ENCODE measurements at places on chromosomes 4 and X. TPM values are rescaled to one million over a fixed set of nuclear protein-coding genes. Genes with fewer than 3 reads are reported as not detected.

SYTL4 gene
- 8.8 TPM for total RNA-seq

CITED1 gene
- not detected for total RNA-seq

EIF4E gene
- total RNA-seq: 108 TPM

MAGEB10 gene
- not detected for total RNA-seq

SPANXN3 gene
- not detected for total RNA-seq

CHRNA9 gene
- not detected for total RNA-seq

IKBKG gene
- 26.8 TPM for total RNA-seq

CSAG1 gene
- not detected for total RNA-seq

VEGFC gene
- 30.4 TPM for total RNA-seq

CLIC2 gene
- total RNA-seq: 10.8 TPM

C4orf54 gene
- 0.10 TPM for total RNA-seq

GPRASP3 gene
- 3.9 TPM for total RNA-seq

HMGN5 gene
- total RNA-seq: 0.98 TPM

DGAT2L6 gene
- not detected for total RNA-seq

TMEM156 gene
- total RNA-seq: 3.3 TPM

PRKG2 gene
- total RNA-seq: under 0.01 TPM

TKTL1 gene
- not detected for total RNA-seq

GPR143 gene
- 5.3 TPM for total RNA-seq

PCDH18 gene
- 1.1 TPM for total RNA-seq

POU3F4 gene
- not detected for total RNA-seq

PPEF2 gene
- total RNA-seq: not detected

TEX11 gene
- total RNA-seq: not detected

ASMT gene
- total RNA-seq: not detected

DMD gene
- 4.7 TPM for total RNA-seq

LETM1 gene
- total RNA-seq: 100 TPM

PRAF2 gene
- total RNA-seq: 9.8 TPM

MAOB gene
- total RNA-seq: not detected

SOX3 gene
- not detected for total RNA-seq

SH3BP2 gene
- 61.7 TPM for total RNA-seq

FGA gene
- not detected for total RNA-seq

UGT2B11 gene
- not detected for total RNA-seq

SLC39A8 gene
- total RNA-seq: 6.9 TPM

ARR3 gene
- not detected for total RNA-seq

XAGE2 gene
- not detected for total RNA-seq

STOX2 gene
- total RNA-seq: 1.3 TPM

PITX2 gene
- total RNA-seq: 0.33 TPM

FAM47A gene
- not detected for total RNA-seq

ZXDA gene
- total RNA-seq: 14.4 TPM

TDO2 gene
- total RNA-seq: not detected

MFAP3L gene
- 1.1 TPM for total RNA-seq

SSX4 gene
- total RNA-seq: not detected

TEX13B gene
- not detected for total RNA-seq

SLC25A6 gene
- total RNA-seq: 381 TPM

AKAP14 gene
- not detected for total RNA-seq

ANXA10 gene
- total RNA-seq: not detected

CFAP99 gene
- 0.19 TPM for total RNA-seq

KIT gene
- total RNA-seq: 21.4 TPM

JADE3 gene
- total RNA-seq: 12.4 TPM

F9 gene
- not detected for total RNA-seq

ITIH6 gene
- total RNA-seq: not detected

NPNT gene
- total RNA-seq: 0.10 TPM

All from vein endothelial cell (primary cell).